ENCODE measurements at places on chromosomes 12 and 14.

DNA sequence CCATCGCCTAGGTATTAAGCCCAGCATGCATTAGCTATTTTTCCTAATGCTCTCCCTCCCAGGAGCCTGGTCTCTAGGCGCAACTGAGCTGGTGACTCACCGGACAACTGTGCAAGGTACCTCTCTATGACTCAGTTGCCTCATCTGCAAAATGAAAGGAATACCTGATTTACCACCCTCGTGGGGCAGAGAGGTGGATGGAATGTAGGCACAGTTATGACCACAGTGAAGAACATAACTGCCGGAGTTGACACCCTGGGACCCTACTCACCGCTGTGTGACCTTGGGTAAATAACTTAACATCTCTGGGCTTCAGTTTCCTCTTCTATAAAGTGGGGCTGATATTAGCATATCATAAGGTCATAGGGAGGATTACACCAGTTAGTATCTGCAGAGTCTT, 22.6 kb downstream of the BCL11B start:
- DNase-seq = no peak

GRCh38 chr12:104504146-104504545, 47.4 kb downstream of the CHST11 start:
- DNase-seq = no peak

GRCh38 chr12:119715268-119715620, 47.3 kb downstream of the PRKAB1 start:
- peak; percentile 34 for DNase-seq

DNA sequence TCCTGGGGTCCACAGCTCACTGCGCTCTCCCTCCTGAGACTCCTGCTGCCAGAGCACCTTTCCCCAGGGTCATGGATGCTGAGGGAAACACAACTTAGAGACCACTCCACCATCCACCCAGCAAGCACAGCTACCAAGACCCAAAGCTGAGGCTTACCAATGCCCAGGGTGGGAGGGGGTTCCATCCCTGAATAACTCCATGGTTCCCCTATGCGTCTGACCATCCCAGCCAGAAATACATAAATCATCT, 36.3 kb downstream of the DAD1 start:
- no peak for DNase-seq

- no peak for DNase-seq
These were observed 823 bp upstream of the TSPAN11 start for GRCh38 chr12:30925607-30926242.

- DNase-seq = no peak
These were observed 58.0 kb upstream of the DAAM1 start for GRCh38 chr14:59130462-59130861.

DNA sequence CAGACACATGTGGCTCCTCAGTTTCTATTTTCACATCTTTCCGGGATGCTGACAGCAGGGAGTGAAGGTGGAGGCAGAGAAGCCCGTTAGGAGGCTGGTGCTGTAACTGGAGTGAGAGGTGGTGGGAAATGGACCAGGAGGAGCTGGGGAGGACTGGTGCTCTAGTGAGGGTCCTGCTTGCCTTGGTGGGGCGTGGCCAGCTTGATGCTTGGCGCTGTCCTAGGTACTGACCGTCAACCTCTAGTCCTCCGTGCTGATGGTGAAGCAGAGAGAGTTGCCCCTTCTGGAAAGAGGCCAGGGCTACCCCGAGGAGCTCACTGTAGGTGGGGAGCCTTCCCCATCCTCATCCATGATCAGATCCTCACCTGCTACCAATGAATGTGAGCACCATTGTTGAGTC, 1.4 kb downstream of the TRMT61A start:
- DNase-seq = no peak

- no peak for DNase-seq
These were observed 298.1 kb upstream of the TMPO start for GRCh38 chr12:98217257-98217656.

GRCh38 chr12:6193853-6194815, 6.1 kb upstream of the CD9 start:
- no peak for DNase-seq

DNA sequence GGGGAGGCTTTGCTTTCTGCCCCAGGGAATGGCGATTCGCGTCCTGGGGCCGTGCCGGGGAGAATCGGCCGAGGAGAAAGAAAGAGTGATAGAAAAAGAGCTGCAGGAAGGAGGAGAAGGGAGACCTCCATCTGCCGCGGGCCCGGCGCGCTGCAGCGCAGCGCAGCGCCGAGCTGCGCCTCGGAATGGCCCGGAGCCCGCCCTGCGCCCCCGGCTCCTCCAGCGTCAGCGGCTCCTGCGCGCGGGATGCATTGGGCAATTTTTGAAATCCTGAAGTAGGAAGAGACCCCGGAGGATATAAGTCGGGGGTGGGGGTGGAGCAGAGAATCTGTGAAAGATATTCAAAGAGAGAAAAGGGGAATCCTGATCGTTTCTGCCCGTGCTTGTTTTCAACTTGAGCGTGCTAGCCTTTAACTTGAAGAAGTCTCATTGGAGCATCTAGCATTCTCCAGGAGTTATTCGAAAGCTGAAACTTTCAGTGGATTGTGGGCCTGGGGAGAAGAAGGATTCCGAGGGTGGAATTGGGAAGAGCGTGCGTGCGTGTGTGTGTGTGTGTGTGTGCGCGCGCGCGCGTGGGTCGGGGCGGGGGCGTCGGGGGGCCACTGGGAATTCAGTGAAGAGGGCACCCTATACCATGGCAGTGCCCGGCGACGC, 441 bp downstream of the PDE3A start:
- no peak for DNase-seq

DNA sequence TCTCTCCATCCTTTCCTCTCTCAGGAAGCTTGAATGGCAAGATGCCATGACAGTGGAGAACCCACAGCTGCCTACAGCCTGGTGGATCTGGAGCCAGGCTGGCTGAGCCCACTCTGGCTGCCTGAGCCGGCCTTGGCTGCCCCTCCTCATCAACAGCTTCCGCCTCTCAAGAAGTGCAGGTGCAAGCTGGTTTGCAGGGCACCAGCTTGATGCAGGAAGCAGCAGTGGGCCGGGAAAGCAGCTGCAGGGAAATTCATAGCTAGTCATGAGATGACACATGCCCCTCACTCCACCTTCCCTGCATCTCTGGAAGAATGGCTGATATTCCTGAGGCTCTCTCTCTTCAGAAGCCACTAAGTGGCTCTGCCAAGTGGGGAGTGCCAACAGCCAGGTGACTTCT, 289.1 kb downstream of the RPS29 start:
- no peak for DNase-seq

GRCh38 chr12:121916719-121917118, 1.7 kb upstream of the CFAP251 start:
- DNase-seq = no peak

Data from non-pigmented ciliary epithelial cell (primary cell).